Pancreas (tissue), 10 donors: ENCODE measurements at places on chromosomes 1 and 21. TPM values are rescaled to one million over a fixed set of nuclear protein-coding genes. Genes with fewer than 3 reads are reported as not detected.

GRCh38 chr1:92476071-92476631 is 10.6 kb downstream of the GFI1 start:
- DNase-seq: no peak

DNA sequence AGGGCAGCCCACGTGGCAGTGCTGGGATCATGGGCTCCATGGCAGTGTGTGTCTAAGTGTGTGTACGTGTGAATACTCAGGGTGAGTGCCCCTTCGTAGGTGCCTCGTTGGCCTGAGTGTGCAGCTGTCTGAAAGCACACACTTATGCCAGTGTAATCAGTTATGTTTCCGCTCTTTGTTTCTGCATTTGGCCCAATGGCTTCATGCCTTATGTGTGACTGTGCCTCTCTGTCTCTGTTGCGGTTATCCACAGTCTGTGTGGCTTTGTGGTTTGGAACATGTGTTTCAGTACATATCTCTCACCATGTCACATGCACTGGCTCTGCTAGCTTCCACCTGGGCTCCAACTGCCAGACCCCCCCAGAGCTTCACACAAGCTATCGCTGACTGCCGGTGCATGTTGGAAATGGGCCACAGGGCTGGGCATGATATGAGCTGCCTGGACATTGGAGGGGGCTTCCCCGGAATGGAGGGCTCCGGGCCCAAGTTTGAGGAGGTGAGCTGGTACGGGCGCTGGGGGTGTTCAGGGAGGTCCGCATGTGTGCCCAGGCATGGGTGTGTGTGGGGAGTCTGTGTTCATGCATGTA is 70.3 kb upstream of the TINAGL1 start:
- no peak for DNase-seq

Gene CLCA4
- 0.13 TPM for total RNA-seq

Gene MNDA
- total RNA-seq: 0.14 TPM

Gene CR1L
- total RNA-seq: not detected

DNA sequence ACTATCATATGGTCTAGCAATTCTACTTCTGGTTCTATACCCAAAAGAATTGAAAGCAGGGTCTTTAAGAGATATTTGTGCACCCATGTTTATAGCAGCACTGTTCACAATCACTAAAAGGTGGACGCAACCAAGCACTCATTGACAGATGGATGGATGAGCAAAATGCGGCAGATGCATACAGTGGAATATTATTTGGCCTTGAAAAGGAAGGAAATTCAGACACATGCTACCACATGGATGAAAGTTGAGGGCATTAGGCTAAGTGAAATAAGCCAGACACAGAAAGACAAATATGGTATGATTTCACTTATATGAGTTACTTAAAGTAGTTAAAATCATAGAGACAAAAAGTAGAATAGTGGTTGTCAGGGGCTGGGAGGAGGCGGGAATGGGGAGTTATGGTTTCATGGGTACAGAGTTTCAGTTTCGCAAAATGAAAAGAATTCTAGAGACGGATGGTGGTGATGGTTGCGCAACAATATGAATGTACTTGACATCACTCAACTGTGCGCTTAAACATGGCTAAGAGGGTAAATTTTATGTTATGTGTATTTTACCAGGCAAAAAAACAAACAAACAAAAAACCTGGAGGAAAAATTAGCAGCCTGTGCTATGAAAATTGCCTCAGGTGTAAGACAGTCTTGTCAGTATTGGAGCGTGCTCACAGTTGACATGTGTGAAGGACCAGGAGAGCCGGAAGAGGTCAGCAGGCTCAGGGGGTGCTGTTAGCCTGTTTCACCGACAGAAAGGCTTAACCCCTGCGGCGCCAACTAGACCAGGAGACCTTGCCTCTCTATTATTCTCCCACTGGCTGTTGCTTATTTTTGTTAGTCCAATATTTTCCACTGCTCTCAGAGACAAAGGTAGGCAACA is 26.5 kb downstream of the CD247 start:
- no peak for DNase-seq

Gene AKR7A3
- total RNA-seq: 34.8 TPM

Gene OR2L8
- not detected for total RNA-seq

Gene XKR8
- total RNA-seq: 8.9 TPM

GRCh38 chr1:74596717-74597116 is 76.9 kb downstream of the ERICH3 start:
- no peak for DNase-seq

Gene ATAD3C
- total RNA-seq: 9.5 TPM

DNA sequence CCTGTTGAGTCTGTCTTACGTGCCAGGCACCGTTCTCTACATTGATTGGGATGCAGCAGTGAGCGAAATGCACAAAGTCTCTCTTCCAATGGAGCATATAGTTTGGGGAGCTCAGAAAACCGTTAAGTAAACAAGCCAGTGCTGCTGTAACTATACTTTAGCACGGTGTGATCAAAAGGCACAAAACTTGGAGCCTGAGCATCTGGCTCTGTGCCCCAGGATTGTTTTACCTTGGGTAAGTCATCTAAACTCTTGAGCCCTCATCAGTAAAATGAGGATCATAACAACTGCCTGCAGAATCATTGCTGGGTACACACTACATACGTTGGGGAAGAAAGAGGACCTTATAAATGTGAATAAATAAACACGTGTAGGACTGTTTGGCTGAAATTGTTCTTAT is 1.8 kb downstream of the HHIPL2 start:
- no peak for DNase-seq

Gene KRTAP21-2
- not detected for total RNA-seq

DNA sequence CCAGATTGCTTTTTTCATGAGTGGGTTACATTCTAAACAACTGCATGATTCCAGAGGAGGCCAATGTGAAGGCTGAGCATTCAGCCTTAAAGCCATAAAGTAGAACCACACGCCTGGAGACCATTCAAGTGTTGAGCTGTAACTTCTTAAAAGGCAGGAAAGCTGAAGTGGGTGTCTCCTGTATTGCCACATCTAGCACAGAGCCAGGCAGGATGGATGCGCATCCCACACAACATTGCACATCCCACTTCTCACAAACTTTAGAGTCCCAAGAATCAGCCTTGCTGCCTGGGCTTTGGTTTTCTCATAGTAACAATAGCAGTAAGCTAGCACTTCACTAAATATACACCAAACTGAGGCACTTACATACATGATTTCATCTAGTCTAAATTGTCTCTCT is 151.7 kb downstream of the DAB1 start:
- no peak for DNase-seq
